ENCODE measurements at places on chromosomes 11 and 22.
A peak's percentile ranks its signal among the peaks of the same experiment; 100 is the strongest.

- DNase-seq = peak; percentile 50
Observed at GRCh38 chr11:11243590-11244469, 109.2 kb downstream of the CSNK2A3 start.

DNA sequence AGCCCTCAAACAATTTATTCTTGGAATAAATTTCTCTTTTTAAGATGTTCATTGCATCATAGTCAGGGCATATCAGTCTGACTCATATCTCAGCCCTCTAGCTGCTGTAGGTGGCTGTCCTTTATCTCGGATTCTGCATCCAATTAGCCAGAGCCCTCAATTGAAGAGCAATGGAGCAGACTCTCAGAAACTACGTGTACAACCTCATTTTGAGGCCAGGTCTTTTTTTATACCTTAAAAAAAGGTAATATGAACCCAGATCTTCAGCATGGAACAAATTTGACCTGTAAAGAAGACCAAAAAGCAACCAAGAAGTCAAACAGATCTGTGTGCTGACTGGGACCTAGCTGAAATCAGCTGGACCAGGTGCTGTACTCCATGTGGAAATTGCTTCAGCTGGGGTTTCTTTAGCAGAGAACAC, 8.7 kb downstream of the OR52A5 start:
- no peak for DNase-seq

- no peak for DNase-seq
Observed at GRCh38 chr11:88300888-88301487, 36.5 kb downstream of the CTSC start.

- DNase-seq = no peak
Observed at GRCh38 chr22:39392341-39392948, 7.1 kb upstream of the TAB1 start.

GRCh38 chr22:20779818-20780158, 5.9 kb downstream of the SERPIND1 start:
- no peak for DNase-seq

DNA sequence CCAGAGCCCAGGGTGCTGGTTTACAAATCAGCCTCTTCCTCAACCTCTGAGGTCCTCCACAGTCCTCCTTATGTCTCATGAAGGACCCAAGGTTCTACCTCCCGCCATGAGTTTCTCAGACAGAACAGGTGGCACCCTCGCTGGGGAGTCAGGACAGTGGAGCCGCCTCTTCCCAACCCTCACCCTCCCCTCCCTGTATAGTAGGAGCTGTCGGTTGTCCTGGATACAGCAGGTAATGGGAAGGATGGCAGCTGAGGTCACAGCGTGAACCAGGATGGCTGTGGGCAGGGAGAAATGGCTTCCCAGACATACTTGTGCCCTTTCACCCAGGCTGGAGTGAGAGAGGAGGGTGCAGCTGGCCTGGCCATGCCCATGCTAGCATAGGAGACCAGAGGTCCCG, 134.6 kb downstream of the CHST1 start:
- DNase-seq = no peak

GRCh38 chr11:118435290-118435892, 901 bp upstream of the KMT2A start:
- DNase-seq = peak; percentile 83

DNA sequence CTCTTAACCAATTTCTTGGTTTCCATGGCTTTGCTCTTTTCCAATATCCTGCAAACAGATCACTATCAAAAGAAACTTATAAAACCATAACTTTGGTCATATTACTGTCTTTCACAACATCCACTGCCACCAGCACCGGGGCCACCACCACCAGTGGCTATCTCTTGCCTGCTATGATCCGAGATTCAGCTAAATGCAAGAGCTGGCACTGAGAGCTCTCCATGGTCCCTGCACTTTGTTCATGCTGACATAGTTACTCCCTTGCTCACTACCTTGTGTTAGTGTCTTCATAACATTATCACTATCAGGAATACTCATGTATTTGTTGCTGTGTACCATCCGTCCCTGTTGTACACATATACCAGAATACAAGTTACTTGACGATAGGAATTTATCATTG, 299.0 kb downstream of the ETS1 start:
- DNase-seq = no peak

- DNase-seq = no peak
Observed at GRCh38 chr11:108037636-108038035, 28.9 kb downstream of the CUL5 start.

- DNase-seq = no peak
Observed at GRCh38 chr22:20889025-20889704, 28.0 kb upstream of the CRKL start.

- no peak for DNase-seq
Observed at GRCh38 chr11:102581066-102581465, 44.1 kb downstream of the MMP20 start.

- DNase-seq = no peak
Observed at GRCh38 chr22:40674274-40674673, 5.0 kb upstream of the MCHR1 start.

GRCh38 chr11:117583063-117583801, 213.8 kb downstream of the DSCAML1 start:
- DNase-seq = no peak

DNA sequence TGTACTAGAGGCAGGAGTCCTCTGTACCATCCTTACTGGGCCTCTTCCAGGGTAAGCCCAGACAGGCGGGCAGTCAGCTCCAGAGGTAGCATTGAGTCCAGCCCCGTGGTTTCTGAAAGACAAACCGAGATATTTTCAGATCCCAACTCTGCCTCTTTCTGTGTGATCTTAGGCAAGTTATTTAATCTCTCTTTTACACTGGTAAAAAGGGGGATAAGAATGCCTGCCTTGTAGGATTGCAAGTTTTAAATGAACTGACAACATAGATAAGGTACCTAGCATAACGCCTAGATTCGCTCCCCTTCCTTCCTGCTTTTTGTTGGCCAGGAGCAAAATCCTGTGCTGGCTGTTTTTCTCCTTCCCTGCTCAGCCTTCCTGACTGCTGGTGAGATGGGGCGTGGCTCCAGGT, 56.4 kb upstream of the NNMT start:
- DNase-seq = no peak

DNA sequence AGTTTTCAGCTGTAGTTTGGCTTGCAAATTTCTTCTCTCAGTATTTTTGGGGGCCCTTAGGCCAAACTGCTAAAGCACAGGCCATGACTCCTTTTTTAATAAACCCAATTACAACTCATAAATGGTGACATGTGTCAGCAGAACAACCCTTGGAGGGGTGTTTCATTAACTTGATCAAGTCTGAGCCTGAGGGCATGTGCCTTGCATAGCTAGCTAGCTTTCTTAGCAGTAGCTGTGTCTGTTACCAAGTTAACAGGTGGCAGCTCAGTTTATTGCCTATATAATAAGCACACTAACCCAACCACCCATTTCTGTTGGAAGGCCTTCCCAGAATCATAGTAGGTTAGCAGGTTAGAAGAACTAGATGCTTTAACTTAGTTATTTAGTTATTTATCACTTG, 950.3 kb upstream of the CCDC90B start:
- DNase-seq = no peak

- DNase-seq = no peak
Observed at GRCh38 chr22:22940961-22941605, 53.5 kb downstream of the IGLL5 start.

GRCh38 chr22:47129902-47130635, 367.6 kb downstream of the TBC1D22A start:
- peak; percentile 24 for DNase-seq

GRCh38 chr11:82673631-82674030, 60.0 kb downstream of the FAM181B start:
- no peak for DNase-seq

- no peak for DNase-seq
Observed at GRCh38 chr11:122976734-122977469, 4.7 kb downstream of the BSX start.
